ENCODE measurements at places on chromosomes 1 and 21. TPM values are rescaled to one million over a fixed set of nuclear protein-coding genes. Genes with fewer than 3 reads are reported as not detected.

RSPH1 gene
- not detected for total RNA-seq

TCEA3 gene
- total RNA-seq, result 21.0 TPM

TAS1R1 gene
- 0.78 TPM for total RNA-seq

PTPN14 gene
- 37.5 TPM for total RNA-seq

FBXO2 gene
- 7.5 TPM for total RNA-seq

ROR1 gene
- 41.3 TPM for total RNA-seq

MCM3AP gene
- total RNA-seq, result 180 TPM

- H3K27ac ChIP-seq, result no peak overlapping the region
- peaks cover 40% of the 10 kb centered on the region for H3K27me3 ChIP-seq
Observed at GRCh38 chr1:11563560-11564069, 84.7 kb downstream of the DISP3 start.

- no peaks in the 10 kb centered on the region for H3K36me3 ChIP-seq
- H3K27ac ChIP-seq, result no peak overlapping the region
- H3K27me3 ChIP-seq, result no peaks in the 10 kb centered on the region
Observed at GRCh38 chr1:245085508-245086095, 69.2 kb upstream of the KIF26B start.

GRCh38 chr1:108533351-108534083, 26.4 kb upstream of the EEIG2 start:
- H3K36me3 ChIP-seq, result no peaks in the 10 kb centered on the region
- no peak for DNase-seq
- H3K4me3 ChIP-seq, result no peak overlapping the region
- no peaks in the 10 kb centered on the region for H3K4me1 ChIP-seq
- no peaks in the 10 kb centered on the region for H3K27me3 ChIP-seq

DNA sequence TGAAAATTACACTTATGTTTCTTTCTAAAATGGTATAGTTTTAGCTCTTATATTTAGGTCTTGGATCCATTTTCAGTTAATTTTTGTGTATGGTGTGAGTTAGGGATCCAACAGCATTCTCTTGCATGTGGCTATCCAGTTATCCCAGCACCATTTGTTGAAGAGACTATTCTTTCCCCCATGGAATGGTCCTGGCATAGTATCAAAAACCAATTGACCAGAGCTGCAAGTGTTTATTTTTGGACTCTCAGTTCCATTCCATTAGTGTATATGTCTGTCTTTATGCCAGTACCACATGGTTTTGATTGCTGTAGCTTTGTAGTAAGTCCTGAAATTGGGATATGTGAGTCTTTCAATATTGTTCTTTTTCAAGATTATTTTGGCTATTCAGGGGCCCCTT, 14.3 kb downstream of the TTLL10 start:
- DNase-seq, result no peak
- H3K4me3 ChIP-seq, result no peak overlapping the region
- no peaks in the 10 kb centered on the region for H3K4me1 ChIP-seq
- no peak overlapping the region for H3K27ac ChIP-seq
- no peaks in the 10 kb centered on the region for H3K36me3 ChIP-seq

- no peak for DNase-seq
- H3K4me1 ChIP-seq, result no peaks in the 10 kb centered on the region
- no peak overlapping the region for H3K4me3 ChIP-seq
- H3K27me3 ChIP-seq, result no peaks in the 10 kb centered on the region
- no peak overlapping the region for H3K27ac ChIP-seq
Observed at GRCh38 chr1:51968632-51969031, 21.9 kb downstream of the RAB3B start.

DNA sequence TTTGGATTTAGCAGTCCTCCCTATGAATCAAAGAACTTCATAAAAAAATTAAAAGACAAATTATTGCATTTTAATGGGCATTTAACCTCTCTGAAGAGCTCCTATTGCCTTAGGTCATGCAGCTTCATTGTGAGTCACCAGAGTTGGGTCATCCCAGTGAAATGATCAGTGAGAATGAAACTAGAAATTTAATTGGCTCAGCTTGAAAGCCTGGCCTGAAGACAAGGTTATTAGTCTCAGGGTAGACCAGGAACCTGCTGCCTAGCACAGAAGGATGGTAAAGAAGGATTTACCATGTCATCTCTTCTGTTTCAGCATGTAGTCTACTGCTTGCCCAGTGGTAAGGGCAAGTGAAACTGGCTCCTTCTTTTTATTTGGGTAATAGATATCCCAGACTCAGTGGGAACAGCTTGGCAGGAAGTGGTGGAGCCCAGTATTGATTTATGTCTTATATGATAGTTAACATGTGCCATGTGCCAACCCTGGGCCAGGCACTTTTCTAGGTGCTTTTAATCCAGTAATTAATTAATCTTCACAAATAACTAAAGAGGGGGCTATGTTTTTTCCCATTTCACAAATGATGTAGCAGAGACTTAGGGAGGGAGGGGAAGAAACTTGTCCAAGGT, 23.6 kb downstream of the LAMC2 start:
- H3K27me3 ChIP-seq, result no peaks in the 10 kb centered on the region
- H3K4me1 ChIP-seq, result no peaks in the 10 kb centered on the region
- H3K36me3 ChIP-seq, result no peaks in the 10 kb centered on the region
- DNase-seq, result no peak
- H3K27ac ChIP-seq, result no peak overlapping the region

DNA sequence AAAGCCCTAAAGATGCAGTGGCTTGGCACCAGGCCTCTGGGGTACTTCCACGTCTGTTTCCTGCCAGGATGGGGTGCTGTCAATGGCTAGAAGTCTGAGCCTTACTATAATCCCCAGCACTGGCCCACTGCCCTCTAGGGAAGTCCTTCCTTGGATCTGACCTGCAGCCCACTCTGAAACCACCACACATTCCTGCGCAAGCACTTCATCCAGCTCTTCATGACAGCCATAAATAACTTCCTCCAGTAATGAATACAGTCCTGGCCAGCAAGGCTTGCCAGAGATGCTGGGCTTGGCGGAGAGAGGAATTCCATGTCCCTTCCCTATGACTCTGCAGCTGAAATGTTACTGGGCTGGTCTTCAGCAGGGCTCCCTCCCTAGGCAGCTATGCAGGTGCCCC, 32.6 kb downstream of the ALPL start:
- no peak for DNase-seq
- H3K27ac ChIP-seq, result peak overlapping the region; percentile 32
- H3K36me3 ChIP-seq, result no peaks in the 10 kb centered on the region
- no peak overlapping the region for H3K4me3 ChIP-seq

- no peak overlapping the region for H3K4me3 ChIP-seq
- no peak overlapping the region for H3K27ac ChIP-seq
- no peak for DNase-seq
Observed at GRCh38 chr21:35996217-35996616, 64.1 kb downstream of the SETD4 start.

DNA sequence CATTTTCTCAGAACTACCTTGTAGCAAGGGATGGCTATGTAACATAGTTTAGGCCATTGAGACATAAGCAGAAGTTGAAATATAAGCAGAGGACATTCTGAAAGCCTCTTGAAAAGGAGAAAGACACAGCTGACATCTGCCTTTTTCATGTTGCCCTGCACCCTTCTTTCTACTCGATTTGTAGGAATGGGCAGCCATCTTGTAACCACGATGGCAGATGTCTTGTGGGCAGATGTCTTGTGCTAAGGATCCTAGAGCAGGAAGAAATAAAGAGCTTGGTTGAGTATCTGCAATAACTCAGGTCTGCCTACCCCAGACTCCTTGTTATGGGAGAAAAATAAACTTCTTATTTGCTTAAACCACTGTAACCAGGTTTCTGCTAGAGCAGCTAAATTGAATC, 351.0 kb downstream of the PDE4B start:
- no peaks in the 10 kb centered on the region for H3K4me1 ChIP-seq
- no peak overlapping the region for H3K27ac ChIP-seq
- no peaks in the 10 kb centered on the region for H3K36me3 ChIP-seq
- no peaks in the 10 kb centered on the region for H3K27me3 ChIP-seq
- H3K4me3 ChIP-seq, result no peak overlapping the region

GRCh38 chr1:100759188-100759587, 39.6 kb downstream of the VCAM1 start:
- no peak overlapping the region for H3K4me3 ChIP-seq
- no peaks in the 10 kb centered on the region for H3K36me3 ChIP-seq
- no peaks in the 10 kb centered on the region for H3K4me1 ChIP-seq
- no peak overlapping the region for H3K27ac ChIP-seq
- no peaks in the 10 kb centered on the region for H3K27me3 ChIP-seq

DNA sequence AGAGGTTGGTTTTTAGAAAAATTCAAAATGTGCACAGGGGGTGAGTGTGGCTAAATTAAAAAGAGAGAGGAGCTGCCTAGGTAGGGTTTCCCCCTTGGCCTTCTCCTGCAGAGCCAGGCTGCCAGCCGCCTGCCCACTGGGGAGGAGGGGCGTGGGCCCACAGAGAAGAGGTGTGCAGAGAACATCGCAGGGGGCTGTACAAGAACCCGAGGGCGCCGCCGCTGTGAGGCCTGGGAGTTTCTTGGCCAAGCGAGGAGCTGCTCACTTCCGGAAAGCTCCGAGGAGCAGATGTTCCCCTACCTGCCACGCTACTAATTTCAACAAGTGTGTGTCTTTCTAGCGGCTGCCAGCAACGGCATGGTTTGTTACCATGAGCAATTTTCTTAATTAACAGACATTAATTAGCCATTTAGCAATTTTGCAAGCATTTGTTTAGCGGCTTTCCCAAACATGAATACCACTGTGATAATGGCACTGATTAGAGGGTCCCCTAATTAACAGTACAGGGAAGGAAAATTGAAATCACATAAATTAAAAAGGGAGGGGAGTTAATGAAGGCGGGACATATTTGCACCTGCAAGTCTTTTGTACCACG, 59.7 kb downstream of the MRPL37 start:
- H3K4me3 ChIP-seq, result no peak overlapping the region
- H3K27me3 ChIP-seq, result no peaks in the 10 kb centered on the region
- no peaks in the 10 kb centered on the region for H3K36me3 ChIP-seq
- H3K4me1 ChIP-seq, result peaks cover 58% of the 10 kb centered on the region
- no peak for DNase-seq
- H3K27ac ChIP-seq, result no peak overlapping the region

DNA sequence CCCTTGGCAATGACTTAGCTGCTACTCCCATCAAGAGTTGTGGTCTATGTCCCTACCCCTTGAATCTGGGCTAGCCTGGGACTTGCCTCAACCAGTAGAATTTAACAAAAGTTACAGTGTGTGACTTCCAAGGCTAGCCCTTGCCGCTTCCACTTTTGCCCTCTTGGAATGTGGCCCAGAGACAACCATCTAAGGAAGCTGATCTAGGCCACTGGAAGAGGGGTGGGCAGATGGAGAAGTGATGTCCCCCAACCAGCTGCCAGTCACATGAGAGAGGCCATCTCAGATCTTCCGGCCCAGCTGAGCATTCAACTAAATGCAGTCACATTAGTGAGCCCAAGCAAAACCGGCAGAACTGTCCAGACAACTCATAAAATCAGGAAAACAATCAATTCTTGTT, 115.1 kb downstream of the TOMM20 start:
- peak; percentile 37 for DNase-seq
- no peak overlapping the region for H3K4me3 ChIP-seq
- H3K27ac ChIP-seq, result no peak overlapping the region
- H3K36me3 ChIP-seq, result no peaks in the 10 kb centered on the region
- no peaks in the 10 kb centered on the region for H3K27me3 ChIP-seq
- peaks cover 6% of the 10 kb centered on the region for H3K4me1 ChIP-seq

- H3K27ac ChIP-seq, result no peak overlapping the region
- H3K4me3 ChIP-seq, result no peak overlapping the region
- no peaks in the 10 kb centered on the region for H3K27me3 ChIP-seq
- no peak for DNase-seq
Observed at GRCh38 chr1:229015806-229016205, 255.1 kb upstream of the RAB4A start.

GRCh38 chr1:41331546-41331917, 29.7 kb upstream of the FOXO6 start:
- H3K4me1 ChIP-seq, result no peaks in the 10 kb centered on the region
- H3K27ac ChIP-seq, result no peak overlapping the region
- H3K27me3 ChIP-seq, result no peaks in the 10 kb centered on the region

GRCh38 chr21:28385845-28386244, 606.8 kb downstream of the LTN1 start:
- H3K4me1 ChIP-seq, result no peaks in the 10 kb centered on the region
- DNase-seq, result no peak
- no peak overlapping the region for H3K27ac ChIP-seq
- no peaks in the 10 kb centered on the region for H3K27me3 ChIP-seq
- H3K4me3 ChIP-seq, result no peak overlapping the region
- no peaks in the 10 kb centered on the region for H3K36me3 ChIP-seq

DNA sequence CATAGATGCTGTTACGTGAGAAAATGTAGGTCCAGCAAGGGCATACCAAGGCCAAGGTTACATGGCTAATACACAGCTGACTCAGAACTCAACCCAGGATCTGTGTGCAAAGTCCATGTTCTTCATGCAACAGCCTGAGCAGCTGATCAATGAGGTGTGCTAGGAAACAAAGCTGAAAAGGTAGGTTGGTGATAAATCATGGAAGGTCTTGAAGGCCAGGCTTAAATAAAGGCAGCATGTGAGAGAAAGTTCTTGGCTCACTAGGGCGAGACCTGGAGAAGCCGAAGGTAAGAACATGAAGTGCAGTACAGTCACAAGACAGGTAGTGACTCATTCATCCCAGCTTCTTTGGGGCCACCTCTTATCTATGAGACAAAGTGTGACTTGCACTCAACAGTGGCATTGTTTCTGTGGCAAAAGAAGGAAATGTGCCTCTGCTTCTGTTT, 33.4 kb downstream of the TLR5 start:
- H3K27me3 ChIP-seq, result no peaks in the 10 kb centered on the region
- no peaks in the 10 kb centered on the region for H3K4me1 ChIP-seq
- DNase-seq, result no peak
- H3K27ac ChIP-seq, result no peak overlapping the region
- no peaks in the 10 kb centered on the region for H3K36me3 ChIP-seq

DNA sequence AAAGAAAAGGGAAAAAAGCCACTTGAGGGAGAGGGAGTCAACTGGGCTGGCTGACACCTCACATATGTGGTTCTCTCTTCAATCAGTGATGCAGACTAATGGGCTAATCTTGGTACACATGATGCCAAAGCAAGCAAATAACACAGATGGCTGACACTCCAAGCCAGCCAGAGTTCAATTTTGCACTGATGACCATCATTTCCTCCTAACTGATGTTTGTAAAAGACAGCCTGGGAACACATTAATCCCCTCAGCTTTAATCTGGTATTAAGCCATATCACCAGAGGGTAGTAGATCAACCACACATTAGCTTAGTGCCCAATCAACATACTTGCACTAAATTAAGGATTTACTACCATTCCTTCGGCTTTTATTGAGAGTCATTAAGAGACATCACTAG, 2.8 kb downstream of the VPS72 start:
- no peak overlapping the region for H3K4me3 ChIP-seq
- no peak for DNase-seq
- peaks cover 22% of the 10 kb centered on the region for H3K4me1 ChIP-seq
- H3K36me3 ChIP-seq, result peaks cover 3% of the 10 kb centered on the region

- H3K4me3 ChIP-seq, result no peak overlapping the region
- H3K36me3 ChIP-seq, result no peaks in the 10 kb centered on the region
- H3K27ac ChIP-seq, result no peak overlapping the region
Observed at GRCh38 chr1:157089789-157090188, 9.8 kb downstream of the ETV3L start.

- DNase-seq, result no peak
- no peaks in the 10 kb centered on the region for H3K4me1 ChIP-seq
- H3K36me3 ChIP-seq, result no peaks in the 10 kb centered on the region
- H3K4me3 ChIP-seq, result no peak overlapping the region
- no peak overlapping the region for H3K27ac ChIP-seq
Observed at GRCh38 chr1:219402925-219403324, 210.0 kb downstream of the ZC3H11B start.

GRCh38 chr1:178328728-178329127, 168.0 kb downstream of the CLEC20A start:
- no peaks in the 10 kb centered on the region for H3K4me1 ChIP-seq
- no peak overlapping the region for H3K4me3 ChIP-seq
- no peak for DNase-seq
- H3K27ac ChIP-seq, result no peak overlapping the region
- no peaks in the 10 kb centered on the region for H3K27me3 ChIP-seq

- no peak overlapping the region for H3K4me3 ChIP-seq
- no peaks in the 10 kb centered on the region for H3K36me3 ChIP-seq
- DNase-seq, result no peak
- no peaks in the 10 kb centered on the region for H3K4me1 ChIP-seq
- no peak overlapping the region for H3K27ac ChIP-seq
Observed at GRCh38 chr1:53661496-53661895, 77.5 kb downstream of the GLIS1 start.

All from tibial nerve (tissue), 4 donors.